NCI-H1092 treated with DMSO at 0.1 percent for 48 hours (cell line): ENCODE measurements at places on chromosomes 12 and 14.

GRCh38 chr12:118582863-118583262 lies 206.5 kb downstream of the SUDS3 start:
- no peak for DNase-seq

DNA sequence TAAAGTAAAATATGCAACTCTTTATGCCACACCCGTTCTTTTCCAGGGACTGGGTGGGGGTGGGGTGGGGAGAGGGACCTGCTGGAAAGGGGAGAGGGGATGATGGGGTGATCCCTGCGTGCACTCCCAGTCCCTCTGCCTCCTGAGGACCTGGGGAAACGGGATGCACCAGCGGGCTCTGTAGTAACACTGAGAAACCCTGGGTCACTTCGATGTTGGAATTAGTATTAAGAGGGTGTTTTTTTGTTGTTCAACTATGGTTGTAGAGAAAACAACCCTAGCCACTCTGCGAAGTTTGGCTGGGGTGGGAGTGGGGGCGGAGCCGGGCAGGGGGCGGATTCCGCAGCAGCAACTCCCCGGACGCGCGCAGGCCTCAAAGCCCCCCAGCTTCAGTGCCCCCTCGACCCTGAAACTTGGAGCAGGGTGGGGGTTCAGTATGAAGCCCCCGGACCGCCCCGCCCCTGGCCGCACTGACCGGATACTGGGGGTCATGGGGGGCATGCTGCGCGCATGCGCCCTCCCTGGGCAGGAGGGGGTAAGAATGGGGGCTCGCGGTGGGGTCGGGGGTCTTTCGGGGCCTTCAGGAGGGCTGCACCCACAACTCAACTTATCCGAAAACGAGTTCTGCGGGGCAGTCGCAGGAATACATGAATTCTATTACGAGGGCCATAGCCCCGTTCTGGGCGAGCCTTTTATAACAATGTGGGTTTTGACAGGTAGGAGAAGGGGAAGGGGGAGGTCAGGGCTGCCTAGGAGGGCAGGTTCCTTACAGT lies 1.3 kb upstream of the ARHGEF25 start:
- no peak for DNase-seq

DNA sequence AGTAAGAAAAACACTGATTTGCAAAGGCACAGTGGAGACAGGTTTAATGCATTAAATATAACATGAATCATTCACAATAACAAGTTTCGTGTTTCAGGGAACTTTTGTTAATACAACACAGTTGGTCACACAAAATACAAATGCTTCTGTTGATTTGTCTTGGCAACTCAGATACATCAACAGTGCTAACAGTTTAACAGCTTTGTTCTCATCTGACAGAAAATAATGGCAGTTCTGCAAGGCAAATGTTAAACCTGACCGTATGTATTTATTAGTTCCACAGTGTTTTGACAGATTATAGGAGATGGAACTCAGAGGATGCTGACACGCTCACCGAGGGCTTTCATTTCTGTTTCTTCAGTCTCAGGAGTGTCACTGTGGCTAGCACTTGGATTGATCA lies 350.7 kb downstream of the PRKD1 start:
- DNase-seq, result no peak

GRCh38 chr14:105087963-105088811 lies 23.0 kb upstream of the GPR132 start:
- no peak for DNase-seq

DNA sequence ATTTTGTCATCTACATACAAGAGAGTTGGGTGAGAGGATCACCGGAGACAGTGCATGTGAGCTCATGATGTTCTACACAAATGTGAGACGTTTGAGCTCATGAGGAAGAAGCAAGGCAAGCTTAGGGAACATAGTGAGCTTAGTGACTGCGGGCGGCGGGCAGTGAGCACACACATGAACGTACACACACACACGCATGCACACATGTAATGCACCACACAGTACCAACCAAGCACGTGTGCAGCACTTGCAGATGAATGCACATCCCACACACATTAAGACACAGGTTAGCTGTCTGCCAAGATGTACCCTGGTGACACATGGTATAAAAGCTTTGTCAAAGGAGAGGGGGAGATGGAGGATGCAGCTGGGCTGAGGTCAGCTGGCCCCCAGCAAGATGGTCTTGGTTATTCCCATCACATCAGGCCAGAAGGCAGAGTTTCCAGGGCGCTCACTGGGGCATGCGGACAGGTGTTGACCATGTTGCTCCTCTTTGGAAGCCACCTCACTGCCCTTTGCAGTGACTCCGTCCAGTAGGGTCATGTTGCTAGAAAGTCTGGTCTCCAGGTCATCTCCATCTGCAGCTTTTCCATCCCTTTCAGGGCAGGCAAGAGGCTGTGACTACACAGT lies 8.7 kb upstream of the CACNA2D4 start:
- DNase-seq, result no peak

- DNase-seq, result peak; percentile 98
Measured at GRCh38 chr12:54352891-54353874, 11.1 kb downstream of the GPR84 start.

DNA sequence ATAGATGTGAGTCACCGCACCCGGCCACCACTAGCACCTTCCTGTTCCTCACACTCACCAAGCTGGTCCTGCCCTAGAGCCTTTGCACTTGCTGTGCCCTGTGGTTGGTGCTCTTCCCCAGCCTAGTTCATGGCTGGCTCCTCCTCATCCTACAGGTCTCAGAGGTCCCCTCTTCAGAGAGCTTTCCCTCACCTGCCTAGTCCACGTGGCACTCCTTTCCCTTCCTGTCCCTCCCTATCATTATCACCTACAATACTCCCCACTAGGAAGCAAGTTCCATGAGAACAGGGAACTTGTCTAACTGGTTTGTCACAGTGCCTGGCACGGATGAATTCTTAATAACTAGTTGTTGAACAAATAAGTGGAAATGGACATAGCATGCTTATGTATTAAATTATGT lies 24.0 kb upstream of the TMED10 start:
- DNase-seq, result no peak

DNA sequence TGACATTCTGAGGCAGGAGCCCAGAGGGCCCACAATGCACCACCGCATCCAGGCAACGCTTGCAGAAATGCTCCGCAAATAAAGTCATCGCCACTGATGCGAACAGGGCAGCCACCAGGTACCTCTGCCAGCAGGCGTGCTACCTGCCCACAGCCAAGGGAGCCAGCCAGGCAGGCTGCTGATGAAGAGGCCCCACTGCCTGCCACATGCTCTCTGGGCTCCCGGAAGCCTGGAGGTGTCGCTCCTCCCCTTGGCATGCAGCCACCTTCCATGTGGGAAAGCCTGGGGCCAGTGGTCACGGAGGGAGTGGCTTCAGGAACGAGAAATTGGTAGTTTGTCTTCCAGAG lies 14.7 kb downstream of the GPR132 start:
- peak; percentile 9 for DNase-seq

DNA sequence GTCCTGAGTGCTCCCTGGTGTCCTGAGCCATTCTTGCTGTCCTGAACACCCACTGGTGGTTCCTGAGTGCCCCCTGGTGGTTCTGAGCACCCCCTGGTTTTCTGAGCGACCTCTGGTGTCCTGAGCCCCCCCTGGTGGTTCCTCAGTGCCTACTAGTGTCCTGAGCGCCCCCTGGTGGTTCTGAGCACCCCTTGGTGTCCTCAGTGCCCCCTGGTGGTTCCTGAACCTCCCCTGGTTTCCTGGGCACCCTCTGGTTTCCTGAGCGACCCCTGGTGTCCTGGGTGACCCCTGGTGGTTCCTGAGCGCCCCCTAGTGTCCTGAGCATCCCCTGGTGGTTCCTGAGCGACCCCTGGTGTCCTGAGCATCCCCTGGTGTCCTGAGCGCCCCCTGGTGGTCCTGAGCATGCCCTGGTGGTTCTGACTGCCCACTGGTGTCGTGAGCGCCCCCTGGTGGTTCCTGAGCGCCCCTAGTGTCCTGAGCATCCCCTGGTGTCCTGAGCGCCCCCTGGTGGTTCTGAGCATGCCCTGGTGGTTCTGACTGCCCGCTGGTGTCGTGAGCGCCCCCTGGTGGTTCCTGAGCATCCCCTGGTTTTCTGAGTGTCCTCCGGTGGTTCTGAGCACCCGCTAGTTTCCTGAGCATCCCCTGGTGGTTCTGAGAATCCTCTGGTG lies 473.1 kb downstream of the TMEM121 start:
- DNase-seq, result no peak

GRCh38 chr14:31024010-31024480 lies 1.4 kb upstream of the AP4S1 start:
- no peak for DNase-seq

DNA sequence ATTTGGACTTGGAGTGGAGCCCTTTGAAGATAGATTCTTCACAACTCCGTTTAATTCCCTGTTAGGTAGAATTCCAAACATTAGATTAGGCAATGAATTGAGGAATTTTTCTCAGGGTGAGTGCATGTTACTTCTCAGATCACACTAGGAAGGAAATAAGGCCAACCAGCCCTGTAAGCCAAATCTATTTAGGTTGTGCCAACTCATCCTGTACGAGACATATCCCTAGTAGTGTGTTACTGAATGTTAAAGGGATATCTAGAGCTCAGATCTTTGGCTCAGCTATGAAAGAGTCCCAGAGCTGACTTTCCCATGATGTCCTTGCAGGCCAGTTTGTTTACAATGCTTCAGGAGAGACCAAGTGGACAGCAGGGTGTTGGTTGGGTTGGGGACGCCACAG lies 45.6 kb downstream of the GPHB5 start:
- DNase-seq, result no peak

DNA sequence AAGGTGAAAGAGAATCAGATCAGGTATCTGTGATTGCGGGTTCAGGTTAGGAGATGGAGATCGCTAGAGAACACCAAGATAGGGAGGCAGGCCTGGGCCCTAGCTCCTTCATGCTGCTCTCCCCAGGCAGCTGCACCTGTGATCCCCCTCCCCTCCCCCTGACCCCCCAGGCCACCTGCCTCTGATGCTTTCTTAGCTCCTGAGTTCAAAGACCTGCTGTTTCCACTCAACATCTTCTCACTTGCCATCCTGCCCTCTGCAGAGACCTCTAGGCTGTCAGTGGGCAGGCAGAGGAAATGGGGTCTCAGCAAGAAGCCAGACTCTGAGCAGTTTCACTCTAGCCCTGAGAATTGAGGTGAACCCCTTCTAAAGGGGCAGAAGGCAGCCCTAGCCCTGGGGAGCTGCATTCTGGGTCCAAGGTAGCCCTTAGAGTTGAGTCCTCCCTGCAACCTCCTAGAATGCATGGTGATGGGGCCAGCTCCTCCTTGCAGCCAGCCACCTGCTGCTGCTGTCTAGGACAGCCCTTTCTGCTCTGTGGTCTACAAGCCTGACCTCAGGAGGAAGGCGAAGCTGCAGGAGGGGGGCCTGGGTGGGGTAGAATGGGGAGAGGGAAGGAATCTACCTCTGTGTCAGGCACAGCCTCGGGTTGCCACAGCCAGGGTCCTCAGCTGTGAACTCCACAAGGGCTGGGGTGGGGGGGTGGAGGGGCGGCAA lies 6.4 kb upstream of the SLC48A1 start:
- DNase-seq, result no peak

DNA sequence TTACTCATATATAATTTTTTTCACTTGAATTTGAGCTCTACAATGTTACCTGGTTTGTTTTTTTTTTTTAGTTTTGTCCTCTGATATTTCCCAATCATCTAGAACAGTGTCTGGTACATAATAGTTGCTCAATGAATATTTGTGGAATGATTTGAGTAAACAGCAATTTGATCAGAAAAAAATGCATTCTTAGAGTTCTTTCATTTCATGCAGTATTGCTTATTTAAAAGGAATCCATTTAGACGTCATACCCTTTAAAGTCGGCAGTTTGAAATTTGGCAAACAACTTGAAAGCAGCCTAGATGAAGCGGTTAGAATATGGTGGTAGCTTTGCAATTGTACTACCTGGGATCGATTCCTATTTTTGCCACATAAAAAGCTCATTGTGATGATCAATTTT lies 140.0 kb downstream of the PDE3A start:
- no peak for DNase-seq

- DNase-seq, result no peak
Measured at GRCh38 chr14:95402578-95402977, 82.9 kb upstream of the CLMN start.

- DNase-seq, result no peak
Measured at GRCh38 chr14:94827711-94828447, 58.0 kb upstream of the GSC start.

GRCh38 chr12:51911788-51912711 lies 4.7 kb downstream of the ACVRL1 start:
- DNase-seq, result no peak

DNA sequence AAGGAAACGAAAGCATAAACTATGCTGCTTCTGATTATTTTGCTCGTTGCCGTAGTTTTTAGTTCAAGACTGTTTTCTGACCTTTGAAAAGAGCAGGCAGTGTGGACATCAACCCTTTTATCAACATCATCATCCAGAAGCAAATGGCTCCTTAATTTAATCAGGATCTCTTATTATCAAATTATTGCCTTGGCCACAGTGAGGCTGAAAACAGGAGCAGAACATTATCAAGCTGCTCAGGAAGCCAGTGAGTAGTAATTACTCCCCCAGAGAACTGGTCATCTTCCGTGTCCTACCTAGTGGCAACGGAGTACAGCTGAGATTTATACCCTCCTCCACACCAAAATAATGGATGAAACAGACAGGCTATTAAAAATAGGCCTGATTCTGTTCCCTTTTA lies 2.2 kb upstream of the DIABLO start:
- no peak for DNase-seq

DNA sequence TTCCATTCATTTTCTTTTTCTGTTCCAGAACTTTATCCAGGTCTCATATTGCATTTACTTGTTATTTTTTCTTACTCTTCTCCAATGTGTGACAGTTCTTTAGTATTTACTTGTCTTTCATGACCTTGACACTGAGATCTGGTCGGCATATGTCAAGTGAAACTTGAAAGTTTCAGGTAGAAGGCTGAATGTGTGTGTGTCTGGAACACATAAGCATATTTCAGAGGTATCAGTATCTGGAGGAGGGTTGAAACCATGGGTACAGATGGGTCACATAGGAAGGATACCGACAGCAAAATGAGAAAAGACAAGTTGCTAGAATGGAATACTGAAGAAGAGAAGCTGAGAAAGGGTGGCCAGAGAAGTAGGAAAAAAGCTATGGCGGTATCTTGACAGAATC lies 22.5 kb upstream of the PTGDR start:
- no peak for DNase-seq

DNA sequence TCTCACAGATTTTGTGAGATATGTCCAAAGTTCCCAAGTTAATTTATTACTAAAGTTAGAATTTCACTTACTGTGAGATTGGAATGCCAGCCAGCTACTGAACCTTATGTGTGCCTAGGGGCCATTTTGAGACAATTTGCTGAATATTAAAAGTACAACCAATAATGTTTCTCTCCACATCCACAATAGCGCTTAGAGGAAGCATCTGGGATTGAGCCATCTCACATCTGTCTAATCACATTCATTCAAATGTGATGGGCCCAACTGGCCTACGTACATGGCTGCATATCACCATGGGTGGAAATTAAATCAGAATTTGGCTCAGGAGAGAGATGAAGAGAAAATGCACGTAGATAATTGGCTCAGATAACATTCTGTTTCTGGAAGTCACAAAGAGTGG lies 1294.0 kb downstream of the AACS start:
- no peak for DNase-seq

- DNase-seq, result no peak
Measured at GRCh38 chr14:74213907-74214803, 25.1 kb upstream of the VSX2 start.
